ENCODE measurements at places on chromosomes 13 and 19. TPM values are rescaled to one million over a fixed set of nuclear protein-coding genes. Genes with fewer than 3 reads are reported as not detected.

KPNA3 gene
- total RNA-seq, result 41.3 TPM

RDH8 gene
- total RNA-seq, result not detected

GSX1 gene
- total RNA-seq, result not detected

NDUFA11 gene
- total RNA-seq, result 208 TPM

CCDC70 gene
- total RNA-seq, result not detected

SPACA4 gene
- total RNA-seq, result not detected

DNA sequence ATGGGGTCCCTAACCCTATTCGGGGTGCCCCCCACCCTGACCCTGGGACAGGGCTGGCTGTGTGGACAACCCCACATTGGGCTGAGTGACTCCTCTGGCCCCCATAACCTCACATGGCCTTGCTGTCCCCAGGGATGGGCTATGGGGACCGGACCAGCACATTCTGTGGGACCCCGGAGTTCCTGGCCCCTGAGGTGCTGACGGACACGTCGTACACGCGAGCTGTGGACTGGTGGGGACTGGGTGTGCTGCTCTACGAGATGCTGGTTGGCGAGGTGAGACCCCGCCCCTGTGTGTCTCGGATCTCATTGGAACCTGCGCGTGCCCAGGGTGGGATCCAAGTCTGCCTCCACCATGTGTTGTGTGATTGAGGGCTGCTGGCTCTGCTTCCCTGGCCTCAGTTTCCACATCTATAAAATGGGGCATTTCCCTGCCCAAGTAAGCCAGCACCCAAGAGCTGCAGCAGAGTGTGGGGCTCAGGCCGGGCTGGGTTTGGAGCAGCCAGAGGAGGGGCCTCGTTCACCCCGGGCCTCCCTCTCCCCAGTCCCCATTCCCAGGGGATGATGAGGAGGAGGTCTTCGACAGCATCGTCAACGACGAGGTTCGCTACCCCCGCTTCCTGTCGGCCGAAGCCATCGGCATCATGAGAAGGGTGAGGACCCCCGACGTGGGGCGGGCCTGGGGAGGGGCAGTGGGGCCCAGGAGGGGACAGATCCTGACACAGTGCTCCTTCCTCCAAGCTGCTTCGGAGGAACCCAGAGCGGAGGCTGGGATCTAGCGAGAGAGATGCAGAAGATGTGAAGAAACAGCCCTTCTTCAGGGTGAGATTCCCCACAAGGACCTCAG lies 4.9 kb downstream of the PTGER1 start:
- DNase-seq, result no peak

GRCh38 chr19:35267818-35268535 lies 785 bp upstream of the USF2 start:
- peak; percentile 20 for DNase-seq

DNA sequence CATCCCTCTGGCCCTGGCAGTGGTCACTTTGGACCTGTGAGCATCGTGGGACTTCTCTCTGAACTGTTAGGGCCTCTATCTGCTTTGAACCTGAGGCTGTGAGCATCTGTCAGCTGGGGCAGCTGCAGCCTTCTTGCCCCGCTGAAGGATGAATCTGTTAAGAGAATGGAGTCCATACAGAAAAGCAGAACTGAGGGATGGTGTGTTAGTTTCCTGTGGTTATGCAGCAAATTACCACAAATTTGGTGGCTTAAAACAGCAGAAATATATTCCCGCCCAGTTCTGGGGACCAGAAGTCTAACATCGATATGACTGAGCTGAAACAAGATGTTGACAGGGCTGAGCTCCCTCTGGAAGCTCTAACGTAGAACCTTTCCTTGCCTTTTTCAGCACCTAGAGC lies 1.6 kb upstream of the ZNF497 start:
- no peak for DNase-seq

DNA sequence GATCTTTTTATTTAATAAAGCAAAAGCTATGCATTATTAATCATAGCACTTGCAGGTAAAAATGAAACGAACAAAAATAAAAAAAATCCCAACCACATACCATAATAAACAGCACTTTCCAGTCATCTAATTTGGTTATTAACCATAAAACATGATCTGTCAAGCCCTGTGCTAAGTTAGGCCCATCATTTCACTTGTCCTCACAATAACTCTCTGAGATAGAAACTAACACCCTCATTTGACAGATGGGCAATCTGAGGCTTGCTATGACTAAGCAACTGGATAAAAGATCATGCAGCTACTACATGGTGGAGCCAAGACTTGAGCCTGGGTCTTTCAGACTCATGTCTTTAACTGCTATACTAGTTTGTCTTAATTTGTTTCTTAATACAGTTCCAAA lies 21.8 kb downstream of the PROSER1 start:
- DNase-seq, result no peak

Measured in A172 (cell line).